ENCODE measurements at places on chromosomes 3 and 15. TPM values are rescaled to one million over a fixed set of nuclear protein-coding genes. Genes with fewer than 3 reads are reported as not detected.

PP2D1 gene
- not detected for total RNA-seq

CA12 gene
- 24.0 TPM for total RNA-seq

CYP19A1 gene
- total RNA-seq: 0.30 TPM

ZNF385D gene
- 0.08 TPM for total RNA-seq

SAMMSON gene
- not detected for total RNA-seq

EPB42 gene
- not detected for total RNA-seq

DAZL gene
- not detected for total RNA-seq

DLL4 gene
- total RNA-seq: under 0.01 TPM

FBXL2 gene
- total RNA-seq: 14.6 TPM

FAM174B gene
- 4.0 TPM for total RNA-seq

CCR1 gene
- total RNA-seq: not detected

CFAP161 gene
- total RNA-seq: not detected

ADCY5 gene
- 0.23 TPM for total RNA-seq
